ENCODE measurements at places on chromosomes 6 and 20.

DNA sequence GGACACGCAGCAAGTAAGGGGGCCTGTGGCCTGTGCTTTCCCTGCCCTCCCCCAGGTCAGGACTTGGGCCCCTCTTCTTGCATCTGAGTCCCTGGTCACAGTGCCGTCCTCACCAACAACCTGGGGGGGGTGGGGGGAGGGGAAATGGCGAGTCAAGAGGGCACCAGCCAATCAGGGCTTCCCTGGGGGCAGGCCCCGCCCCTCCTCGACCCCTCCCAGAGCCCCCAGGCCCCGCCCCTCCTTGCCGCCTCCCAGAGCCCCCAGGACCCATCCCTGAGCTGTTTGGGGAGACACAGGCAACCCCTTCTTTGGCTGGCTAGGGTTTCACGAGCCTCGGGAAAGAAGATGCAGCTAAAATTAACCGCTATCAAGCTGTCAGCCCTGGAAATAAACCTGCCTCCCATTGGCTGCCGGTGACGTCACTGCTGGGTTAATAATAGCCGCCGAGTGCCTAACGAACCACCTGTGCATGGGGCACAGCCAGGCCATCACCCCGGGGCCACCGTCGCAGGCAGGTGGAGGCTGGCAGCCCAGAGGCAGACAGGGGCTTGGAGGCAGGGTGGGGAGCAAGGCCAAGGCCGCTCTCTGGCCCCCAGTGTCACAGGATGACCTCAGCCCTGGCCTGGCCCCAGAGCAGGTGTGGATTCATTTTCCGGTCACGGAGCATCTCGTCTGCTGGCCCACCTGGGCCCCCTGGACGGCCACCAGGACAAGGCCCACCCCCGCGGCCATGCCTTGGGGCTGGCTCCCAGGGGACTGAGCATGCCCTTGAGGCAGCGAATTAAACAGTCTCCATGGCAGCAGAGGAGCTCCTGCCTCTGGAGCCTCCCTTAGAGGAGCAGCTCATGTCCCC, 3.2 kb upstream of the EEF1A2 start:
- no peak for DNase-seq

GRCh38 chr6:166257911-166258318, 50.3 kb downstream of the PRR18 start:
- DNase-seq = no peak

DNA sequence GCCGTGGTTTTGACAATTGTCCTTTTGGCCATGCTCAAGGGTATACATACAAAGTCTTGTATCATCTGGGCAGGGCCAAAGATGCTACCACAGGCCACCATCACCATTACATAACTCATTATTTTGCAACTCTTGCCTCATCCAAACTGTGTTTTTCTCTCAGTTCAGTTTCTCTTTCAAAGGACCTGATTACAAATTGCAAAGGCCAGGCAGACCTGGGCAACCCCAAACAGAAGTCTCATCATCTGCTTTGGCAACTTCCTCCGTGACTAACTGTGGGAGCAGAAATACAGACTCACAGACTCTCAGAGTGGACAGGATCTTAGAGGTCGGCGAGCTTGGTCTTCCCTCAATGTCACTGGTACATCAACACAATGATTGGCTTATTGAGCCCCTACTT, 117.8 kb upstream of the NEDD9 start:
- no peak for DNase-seq

- DNase-seq = no peak
These were observed 209.3 kb upstream of the CDH4 start for GRCh38 chr20:61042506-61043385.

Data from GM06990 (cell line).